CD8-positive, alpha-beta T cell (primary cell): ENCODE measurements at places on chromosomes 3 and 15. TPM values are rescaled to one million over a fixed set of nuclear protein-coding genes. Genes with fewer than 3 reads are reported as not detected.

Gene DMXL2
- total RNA-seq, result 3.3 TPM

Gene OIP5
- not detected for total RNA-seq

Gene SNTN
- not detected for total RNA-seq

Gene LARP6
- not detected for total RNA-seq

Gene GP5
- 2.8 TPM for total RNA-seq

Gene IVD
- total RNA-seq, result 54.9 TPM

Gene GPR62
- not detected for total RNA-seq

Gene LRIG1
- 38.2 TPM for total RNA-seq

Gene VIPR1
- 34.3 TPM for total RNA-seq

Gene FBXO40
- not detected for total RNA-seq

GRCh38 chr3:67349551-67350174, 304.7 kb downstream of the SUCLG2 start:
- DNase-seq, result no peak

- no peak for DNase-seq
These were observed 135.5 kb downstream of the STT3B start for GRCh38 chr3:31668242-31668641.

GRCh38 chr15:67228286-67228685, 26.2 kb downstream of the AAGAB start:
- no peak for DNase-seq

GRCh38 chr3:196688349-196688748, 23.7 kb downstream of the CEP19 start:
- no peak for DNase-seq

DNA sequence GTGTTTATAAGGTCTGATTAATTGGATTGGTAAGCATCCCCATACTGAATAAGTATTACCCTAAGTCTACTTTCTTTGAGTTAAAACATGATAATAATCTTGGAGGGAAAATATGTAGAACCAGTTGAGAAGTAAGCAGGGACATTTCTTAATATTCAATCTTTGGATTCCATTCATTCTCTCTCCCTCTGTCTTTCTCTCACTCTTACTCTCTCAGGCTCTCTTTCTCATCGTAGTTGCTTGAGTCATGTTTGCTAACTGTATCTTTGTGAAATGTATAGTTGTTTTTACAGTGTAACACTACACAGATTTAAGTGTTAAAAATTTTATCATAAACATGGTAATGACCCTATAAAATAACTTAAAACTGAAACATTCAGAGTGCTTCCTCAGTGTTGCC, 163.8 kb downstream of the RSRC1 start:
- no peak for DNase-seq

- DNase-seq, result no peak
These were observed 36.7 kb downstream of the FLNB start for GRCh38 chr3:58044691-58045483.

DNA sequence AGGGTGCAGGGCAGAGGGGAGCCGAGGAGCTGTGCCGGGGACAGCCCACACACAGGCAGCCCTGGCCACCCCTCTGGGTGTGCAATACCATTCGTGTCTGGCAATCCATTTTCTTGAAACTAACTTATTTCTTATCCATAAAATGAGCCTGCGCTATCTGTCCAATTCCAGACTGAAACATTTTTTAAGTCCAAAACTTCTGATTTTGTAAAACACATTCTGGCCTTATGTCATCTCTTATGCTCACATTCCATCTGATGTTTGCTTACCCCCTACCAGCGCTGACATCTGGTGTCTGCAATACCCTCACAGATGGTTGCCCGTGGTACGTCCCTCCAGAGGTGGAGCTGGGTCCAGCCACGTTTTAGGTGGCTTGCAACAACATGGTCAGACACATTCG, 31.8 kb downstream of the PCSK6 start:
- DNase-seq, result no peak

DNA sequence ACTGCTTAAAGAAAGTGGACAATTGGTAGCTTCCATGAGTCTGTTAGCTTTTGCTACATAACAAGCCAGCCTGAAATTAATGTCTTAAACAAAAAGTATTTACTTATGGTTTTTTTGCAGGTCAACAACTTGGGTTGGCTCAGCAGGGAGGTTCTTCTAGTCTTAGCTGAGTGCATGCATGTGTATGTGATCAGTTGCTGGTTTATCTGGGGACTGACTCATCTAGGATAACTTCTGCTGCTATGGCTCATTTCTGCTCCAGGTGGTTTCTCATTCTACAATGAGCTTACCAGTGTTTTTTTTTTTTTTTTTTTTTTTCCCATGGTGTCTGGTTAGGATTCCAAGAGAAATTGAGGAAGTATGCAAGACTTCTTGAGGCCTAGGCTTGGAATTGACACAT, 244.7 kb downstream of the NSUN3 start:
- no peak for DNase-seq

DNA sequence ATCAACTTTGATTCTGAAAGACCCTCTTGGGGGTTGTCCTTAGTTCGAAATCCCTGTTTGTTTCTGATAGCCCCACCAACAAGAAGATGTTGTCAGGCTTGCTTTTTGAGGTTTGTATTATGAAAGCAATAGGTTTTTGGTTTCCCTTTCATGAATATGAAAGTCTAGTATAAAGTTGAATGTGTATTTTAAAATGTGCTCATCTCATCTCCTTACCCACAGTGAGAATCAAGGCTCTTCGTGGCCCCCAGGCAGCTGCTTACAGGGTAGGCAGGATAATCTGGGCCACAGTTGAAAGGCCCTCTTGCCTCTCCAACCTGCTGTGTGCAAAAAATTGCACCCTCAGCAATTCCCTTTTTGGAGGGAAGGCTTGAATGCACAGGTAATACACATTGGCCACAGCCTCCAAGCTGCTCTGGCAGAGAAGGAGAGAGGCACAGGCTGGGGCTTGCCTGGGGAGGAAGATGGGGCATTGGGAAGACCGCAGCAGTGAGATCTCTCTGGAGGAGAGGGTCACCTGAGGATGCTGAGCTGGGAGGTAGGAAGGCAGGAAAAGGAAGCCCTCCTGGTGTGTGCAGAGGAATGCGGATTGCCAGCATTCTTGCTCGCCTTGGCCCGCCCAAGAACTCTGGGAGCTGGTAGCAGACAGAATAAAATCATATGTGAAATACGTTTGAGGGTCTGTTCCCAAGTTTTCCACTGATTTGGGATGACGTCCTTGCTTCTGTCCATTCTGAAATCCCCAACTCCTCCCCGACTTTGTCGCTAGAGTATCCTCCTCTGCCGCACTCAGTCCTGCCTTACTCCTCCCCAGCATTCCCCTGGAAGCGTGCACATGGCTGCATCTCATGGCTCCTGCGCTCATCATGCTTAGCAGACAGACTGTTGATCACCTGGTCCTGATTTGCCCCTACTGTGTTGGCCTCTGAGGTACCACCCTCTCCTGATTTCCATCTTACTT, 196.4 kb downstream of the RPLP1 start:
- no peak for DNase-seq

GRCh38 chr3:105284876-105285275, 81.8 kb upstream of the ALCAM start:
- DNase-seq, result no peak

- no peak for DNase-seq
These were observed 101.6 kb downstream of the MYLK start for GRCh38 chr3:123782488-123782887.

DNA sequence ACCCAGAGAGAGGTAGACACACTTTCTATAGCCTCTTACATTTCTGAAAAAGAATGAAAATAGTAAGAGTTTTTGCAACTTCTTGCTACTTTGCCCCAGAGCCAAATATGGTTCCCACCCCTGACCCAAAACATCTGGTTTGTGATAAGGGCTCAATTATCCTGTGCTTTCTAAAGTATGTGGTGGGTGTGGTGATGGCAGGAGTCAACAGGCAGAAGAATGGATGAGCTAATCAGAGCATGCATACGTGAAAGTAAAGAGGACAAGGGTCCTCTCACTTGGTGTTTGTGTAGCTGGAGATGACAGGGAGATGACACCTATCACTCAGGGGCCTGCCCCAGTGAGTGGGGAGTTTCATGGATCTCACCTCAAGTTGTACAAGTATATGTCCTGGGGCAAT, 19.1 kb downstream of the KBTBD8 start:
- DNase-seq, result no peak

DNA sequence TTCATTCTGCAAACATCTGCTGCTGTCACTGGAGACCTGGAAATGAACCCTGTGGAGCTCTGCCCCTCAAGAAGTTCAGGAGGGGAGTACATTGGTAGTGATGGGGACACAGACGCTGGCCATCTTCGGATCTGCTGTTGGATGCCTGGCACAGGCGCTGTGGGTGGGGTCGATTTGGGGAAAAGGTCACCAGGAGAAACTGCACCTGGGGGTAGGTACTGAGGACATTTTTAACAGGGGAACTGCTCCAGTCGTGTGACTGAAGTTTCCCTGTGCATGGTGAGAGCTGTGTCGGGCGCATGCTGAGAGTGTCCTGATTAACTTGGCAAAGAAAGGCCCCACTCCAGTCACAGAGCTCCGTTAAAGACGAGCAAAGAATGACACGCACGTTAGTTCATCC, 3.4 kb downstream of the UROC1 start:
- no peak for DNase-seq

DNA sequence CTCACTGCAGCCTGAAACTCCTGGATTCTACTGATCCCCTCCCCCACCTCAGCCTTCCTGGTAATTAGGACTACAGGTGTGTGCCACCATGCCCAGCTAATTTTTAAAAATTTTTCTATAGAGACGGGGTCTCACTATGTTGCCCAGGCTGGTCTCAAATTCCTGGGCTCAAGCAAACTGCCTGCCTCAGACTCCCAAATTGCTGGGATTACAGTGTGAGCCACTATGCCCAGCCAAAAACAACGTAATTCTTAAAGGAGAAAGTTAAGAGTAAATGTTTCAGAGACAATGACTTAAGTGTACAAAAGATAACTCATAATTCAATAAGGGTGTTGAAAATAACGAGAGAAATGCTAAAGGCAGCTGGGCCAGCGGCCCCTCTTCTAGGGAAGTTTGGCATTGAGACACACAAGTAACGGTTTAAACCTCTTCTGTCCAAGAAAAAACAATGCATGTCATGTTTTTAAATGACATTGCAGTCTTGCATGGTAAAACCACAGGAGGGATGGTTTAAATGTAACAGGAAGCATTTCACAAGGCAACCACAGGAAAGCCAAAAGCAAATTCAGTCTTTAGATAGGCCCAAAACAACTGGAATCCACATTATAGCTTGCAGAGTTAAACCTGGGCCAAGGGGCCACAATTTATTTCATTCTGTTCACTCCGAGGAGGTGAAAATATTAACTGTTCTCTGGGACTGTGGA, 5.1 kb downstream of the PROK2 start:
- DNase-seq, result no peak

- no peak for DNase-seq
These were observed 870 bp upstream of the TSEN2 start for GRCh38 chr3:12483410-12483809.

DNA sequence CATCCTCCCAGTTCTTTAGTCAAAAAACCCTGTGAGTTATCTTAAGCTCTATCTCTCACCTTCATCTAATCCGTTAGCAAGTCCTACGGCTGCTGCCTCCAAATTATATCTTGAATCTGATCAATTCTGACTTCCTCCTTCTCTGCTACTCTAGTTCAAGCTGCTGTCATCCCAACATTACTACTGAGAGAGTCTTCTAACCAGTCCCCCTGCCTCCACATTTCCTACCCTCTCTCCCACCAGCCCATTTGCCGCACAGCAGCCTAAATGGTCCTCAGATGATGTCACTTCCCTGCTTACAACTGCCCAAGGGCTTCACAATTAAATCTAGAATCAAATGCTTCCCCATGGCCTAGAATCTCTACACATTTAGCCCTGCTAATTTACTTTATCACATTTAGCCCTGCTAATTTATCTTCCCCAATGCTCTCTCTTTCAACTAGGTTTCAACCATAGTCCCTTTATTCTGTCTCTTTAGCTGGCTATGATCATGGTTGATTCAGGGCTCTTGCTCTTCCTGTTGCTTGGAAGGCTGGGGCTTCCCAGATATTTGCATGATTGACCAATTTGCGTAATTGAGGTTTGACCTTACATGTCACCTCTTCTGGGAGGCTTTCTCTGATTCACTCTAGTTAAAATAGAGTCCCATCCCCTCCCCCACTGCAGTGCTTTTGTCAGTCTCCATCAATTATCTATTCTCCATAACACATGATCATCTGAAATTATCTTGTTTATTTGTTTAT, 11.0 kb upstream of the ARL14 start:
- DNase-seq, result no peak

GRCh38 chr3:55959471-55960080, 472.5 kb upstream of the WNT5A start:
- no peak for DNase-seq

DNA sequence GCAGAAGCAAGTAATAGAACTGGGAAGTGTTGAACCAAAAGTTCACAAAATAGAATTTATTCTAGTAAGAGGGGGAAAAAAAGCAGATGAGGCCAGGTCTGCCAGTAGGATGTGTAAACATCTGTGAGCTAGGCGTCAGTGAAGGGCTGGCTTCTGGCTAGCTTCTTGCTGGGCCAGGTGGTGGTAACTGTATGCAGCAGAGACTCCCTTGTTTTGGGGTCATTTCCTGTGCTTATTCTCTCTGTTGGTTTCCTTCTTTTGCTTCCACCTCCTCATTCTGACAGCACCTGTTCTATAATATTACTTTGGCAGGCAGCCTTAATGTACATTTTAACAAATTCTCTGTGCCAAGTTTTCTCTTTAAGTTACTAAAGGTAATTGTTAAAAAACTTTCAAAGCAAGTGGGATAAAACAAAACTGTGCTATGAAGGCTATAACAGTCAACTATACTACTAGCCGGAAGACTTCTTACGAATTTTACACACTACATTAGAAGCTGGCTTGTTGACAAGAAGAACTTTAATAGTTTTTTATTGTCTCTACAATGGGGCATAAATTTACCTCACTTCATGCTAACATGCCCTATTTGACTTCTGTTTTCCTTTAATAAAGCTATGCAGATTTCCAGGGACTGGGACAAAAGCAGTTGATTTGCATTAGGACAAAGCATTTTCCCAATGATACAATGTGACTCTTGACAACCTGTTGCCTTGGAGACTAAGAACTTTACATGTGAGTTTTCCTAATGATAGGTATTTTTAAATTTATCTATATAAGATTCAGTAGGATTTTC, 318.8 kb upstream of the NAALADL2 start:
- DNase-seq, result no peak

- no peak for DNase-seq
These were observed 156.6 kb downstream of the NR1D2 start for GRCh38 chr3:24101676-24102168.

DNA sequence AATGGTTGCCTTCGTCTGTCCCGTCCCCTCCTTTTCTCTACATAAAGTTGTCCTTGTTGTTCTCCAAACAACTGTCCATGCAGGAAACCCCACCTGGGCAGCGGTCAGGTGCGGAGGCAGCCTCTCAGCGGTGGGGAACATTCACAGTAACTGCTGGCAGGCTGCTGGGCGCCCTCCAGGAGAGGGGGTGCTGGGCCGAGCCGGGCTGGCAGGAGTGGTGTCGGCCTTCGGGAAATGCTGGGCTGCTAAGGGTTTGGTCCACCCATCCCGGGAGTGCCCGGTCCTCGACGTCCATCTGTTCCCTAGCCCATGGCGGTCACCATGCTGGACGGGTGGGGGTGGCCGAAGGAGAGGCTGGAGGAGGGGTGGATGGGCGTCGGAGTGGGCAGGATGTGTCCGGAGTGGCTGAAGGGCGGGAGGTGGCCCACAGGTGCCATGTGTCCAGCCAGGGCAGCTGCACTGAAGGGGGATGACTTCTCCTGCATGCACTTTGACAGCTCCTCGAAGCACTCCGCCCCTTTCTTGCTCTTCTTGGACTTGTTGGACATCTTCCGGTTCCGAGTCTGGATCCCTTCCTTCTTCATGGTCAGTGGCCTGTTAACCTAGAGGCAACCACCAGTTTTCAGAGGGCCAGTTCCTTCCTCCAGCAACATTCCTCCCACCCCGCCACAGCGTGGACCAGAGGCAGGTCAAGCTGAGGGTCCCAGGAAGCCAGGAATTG, 12.1 kb downstream of the GATA2 start:
- no peak for DNase-seq

- no peak for DNase-seq
These were observed 28.3 kb upstream of the GPD1L start for GRCh38 chr3:32078085-32078634.
